ENCODE measurements at places on chromosomes 12 and 14. TPM values are rescaled to one million over a fixed set of nuclear protein-coding genes. Genes with fewer than 3 reads are reported as not detected.
A peak's percentile ranks its signal among the peaks of the same experiment; 100 is the strongest.

The SPRYD4 gene
- total RNA-seq = 3.4 TPM

DNA sequence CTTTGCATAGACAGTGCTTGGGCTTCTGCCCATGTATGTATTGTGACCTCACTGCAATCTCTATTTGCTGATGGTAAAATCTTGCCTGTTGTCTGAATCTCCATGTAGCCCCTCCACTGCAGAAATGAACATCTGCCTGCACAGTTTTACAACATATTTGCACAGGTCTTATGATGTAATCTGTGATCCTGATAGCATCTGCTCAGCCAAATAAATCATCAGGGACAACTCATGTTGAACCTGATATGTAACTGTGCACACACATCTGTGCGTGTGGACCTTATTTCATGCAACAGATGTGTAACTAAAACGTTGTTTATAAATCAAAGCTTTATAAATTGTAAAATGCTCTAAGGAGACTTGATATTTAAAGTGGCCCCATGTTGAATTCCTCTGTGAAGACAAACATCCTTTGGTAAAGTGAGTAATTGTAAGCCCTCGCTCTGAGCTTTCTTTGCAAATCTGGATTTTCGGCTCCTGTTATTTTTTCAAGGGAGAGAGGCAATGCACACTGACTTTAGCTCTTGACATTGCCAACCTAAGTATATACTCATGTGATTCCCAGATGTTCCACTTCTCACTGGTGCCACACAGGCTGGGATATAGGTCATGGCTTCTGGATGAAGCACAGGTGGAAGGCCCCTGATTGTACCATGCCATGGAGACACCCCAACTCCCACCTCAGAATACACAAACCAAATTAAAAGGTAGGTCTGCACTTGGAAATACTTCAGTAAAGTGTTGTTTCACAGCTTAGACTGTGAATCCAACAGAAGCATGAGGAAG is 371.3 kb downstream of the GRIN2B start:
- H3K36me3 ChIP-seq = no peaks in the 10 kb centered on the region
- no peaks in the 10 kb centered on the region for H3K27me3 ChIP-seq
- no peaks in the 10 kb centered on the region for H3K4me1 ChIP-seq
- no peak for DNase-seq
- no peak overlapping the region for H3K4me3 ChIP-seq

DNA sequence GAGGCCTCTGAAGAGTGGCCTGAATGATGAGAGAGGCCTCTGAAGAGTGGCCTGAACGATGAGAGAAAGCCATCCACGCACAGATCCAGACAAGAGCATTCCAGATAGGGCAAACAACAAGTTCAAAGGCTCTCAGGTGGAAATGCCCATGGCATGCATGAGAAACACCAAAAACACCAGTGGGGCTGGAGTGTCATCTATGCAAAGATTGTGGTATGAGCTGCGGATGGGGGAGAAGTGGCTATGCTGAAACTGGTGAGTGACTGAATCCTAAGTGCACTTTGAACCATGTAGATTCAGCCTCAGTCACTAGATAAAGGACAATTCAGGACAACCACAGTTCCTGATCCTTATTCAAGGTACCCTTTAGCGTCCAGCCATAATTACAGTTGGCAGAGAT is 79.4 kb upstream of the GZMB start:
- H3K4me3 ChIP-seq = no peak overlapping the region
- H3K27me3 ChIP-seq = no peaks in the 10 kb centered on the region
- H3K36me3 ChIP-seq = no peaks in the 10 kb centered on the region
- no peak for DNase-seq
- no peaks in the 10 kb centered on the region for H3K4me1 ChIP-seq

GRCh38 chr12:89490922-89491321 is 33.7 kb downstream of the GALNT4 start:
- H3K27me3 ChIP-seq = no peaks in the 10 kb centered on the region
- H3K4me3 ChIP-seq = no peak overlapping the region
- DNase-seq = no peak
- H3K36me3 ChIP-seq = no peaks in the 10 kb centered on the region
- H3K4me1 ChIP-seq = no peaks in the 10 kb centered on the region

- H3K27ac ChIP-seq = peak overlapping the region; percentile 98
- no peaks in the 10 kb centered on the region for H3K27me3 ChIP-seq
- no peaks in the 10 kb centered on the region for H3K4me1 ChIP-seq
- H3K4me3 ChIP-seq = peak overlapping the region; percentile 96
- DNase-seq = peak; percentile 69
- H3K36me3 ChIP-seq = no peaks in the 10 kb centered on the region
Measured at GRCh38 chr12:89709995-89710872, 1.6 kb upstream of the ATP2B1 start.

DNA sequence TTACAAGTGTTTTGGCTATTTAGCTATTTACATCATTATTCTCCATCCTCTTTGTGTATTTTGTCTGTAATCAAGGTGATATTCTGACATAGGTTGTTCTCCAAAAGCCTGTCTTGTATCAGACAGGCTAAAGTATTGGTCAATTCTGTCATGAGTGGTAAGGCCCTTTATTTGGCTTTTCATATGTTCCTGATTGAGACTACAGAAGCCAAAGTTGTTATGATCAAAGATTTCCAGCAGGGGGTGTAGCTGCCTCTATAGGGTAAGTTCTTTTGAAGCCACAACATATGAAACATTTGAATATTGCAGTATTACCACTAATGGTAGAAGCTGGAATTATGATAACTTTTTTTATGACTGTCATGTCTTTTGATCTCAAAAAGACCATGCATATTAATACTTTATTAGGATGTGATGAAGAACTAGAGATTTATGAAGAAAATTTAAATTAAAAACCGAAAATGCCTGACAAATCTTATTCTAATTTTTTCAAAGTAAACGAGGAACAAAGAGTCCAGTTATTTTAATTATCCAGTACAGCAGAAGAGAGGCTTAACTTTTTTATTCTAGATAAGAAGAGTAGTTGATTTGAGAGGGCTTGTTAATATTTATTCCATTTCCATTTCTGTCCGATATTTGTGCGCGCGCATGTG is 3.4 kb upstream of the ARHGAP5 start:
- no peak overlapping the region for H3K4me3 ChIP-seq
- H3K36me3 ChIP-seq = no peaks in the 10 kb centered on the region
- no peak overlapping the region for H3K27ac ChIP-seq
- no peaks in the 10 kb centered on the region for H3K4me1 ChIP-seq
- peak; percentile 60 for DNase-seq
- no peaks in the 10 kb centered on the region for H3K27me3 ChIP-seq

GRCh38 chr14:100692256-100692655 is 34.4 kb upstream of the DLK1 start:
- no peak overlapping the region for H3K27ac ChIP-seq
- DNase-seq = no peak
- H3K36me3 ChIP-seq = no peaks in the 10 kb centered on the region
- peaks cover 13% of the 10 kb centered on the region for H3K4me1 ChIP-seq

GRCh38 chr12:101044512-101045059 is 165.5 kb downstream of the SLC5A8 start:
- no peaks in the 10 kb centered on the region for H3K36me3 ChIP-seq
- no peak for DNase-seq
- H3K27me3 ChIP-seq = no peaks in the 10 kb centered on the region
- H3K4me3 ChIP-seq = no peak overlapping the region
- H3K27ac ChIP-seq = no peak overlapping the region

DNA sequence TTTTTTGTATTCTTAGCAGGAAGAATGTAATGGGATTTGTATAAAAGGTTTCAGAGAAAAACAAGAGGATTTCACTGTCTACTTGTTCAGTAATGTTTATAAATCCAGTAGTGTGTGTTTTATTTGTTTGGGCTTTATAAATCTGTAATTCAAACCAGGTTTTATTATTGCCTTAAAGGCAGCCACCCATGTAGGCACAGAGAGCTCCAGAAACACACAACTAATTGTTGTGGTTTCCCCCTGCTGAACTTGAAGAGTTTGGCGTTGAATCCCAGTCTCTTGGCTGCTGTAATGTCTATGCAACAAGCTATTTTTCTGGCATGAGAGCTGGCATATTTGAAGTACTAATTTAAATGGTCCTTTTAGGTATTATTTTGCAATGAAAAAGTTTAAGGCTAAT is 63.4 kb upstream of the SLCO1C1 start:
- no peak overlapping the region for H3K27ac ChIP-seq
- no peak for DNase-seq
- no peaks in the 10 kb centered on the region for H3K27me3 ChIP-seq
- no peaks in the 10 kb centered on the region for H3K36me3 ChIP-seq
- H3K4me1 ChIP-seq = peaks cover 3% of the 10 kb centered on the region
- H3K4me3 ChIP-seq = no peak overlapping the region

DNA sequence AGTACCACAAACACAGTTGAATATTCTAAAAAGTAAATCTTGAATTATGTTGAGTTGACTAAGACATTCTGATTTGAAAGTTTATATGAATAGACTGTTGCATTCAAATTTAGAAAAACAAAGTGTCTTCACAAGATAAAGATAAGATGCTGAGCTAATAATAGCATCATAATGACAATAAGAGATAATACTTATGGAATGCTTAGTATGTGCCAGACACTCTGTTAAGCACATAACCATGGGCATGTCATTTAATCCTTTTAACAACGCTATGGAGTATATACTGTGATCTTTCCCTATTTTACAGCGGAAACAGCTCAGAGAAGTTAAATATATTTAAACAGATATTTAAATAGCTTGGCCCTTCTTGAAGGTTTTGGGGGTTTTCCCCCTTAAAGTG is 163.4 kb downstream of the SRGAP1 start:
- H3K4me1 ChIP-seq = no peaks in the 10 kb centered on the region
- no peak overlapping the region for H3K27ac ChIP-seq
- H3K36me3 ChIP-seq = no peaks in the 10 kb centered on the region
- no peaks in the 10 kb centered on the region for H3K27me3 ChIP-seq
- no peak overlapping the region for H3K4me3 ChIP-seq

DNA sequence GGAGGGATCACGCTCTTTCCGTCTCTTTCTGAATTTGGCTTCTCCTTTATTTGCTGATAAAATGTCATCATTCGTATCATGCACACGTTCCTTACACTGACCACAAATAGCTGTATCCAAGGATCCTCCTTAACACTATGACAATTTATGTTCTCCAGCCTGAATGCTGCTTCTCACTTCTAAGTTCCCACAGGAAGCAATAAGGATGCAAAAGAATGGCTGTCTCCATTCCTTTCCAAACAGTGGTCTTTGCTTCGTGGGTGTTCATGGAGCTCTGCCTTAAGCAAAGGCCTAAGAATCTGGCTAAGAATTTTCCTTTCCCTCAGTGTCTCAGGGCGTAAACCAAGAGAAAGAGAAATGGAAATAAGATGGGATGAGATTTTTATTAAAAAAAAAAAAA is 200.2 kb downstream of the ITPR2 start:
- peaks cover 2% of the 10 kb centered on the region for H3K4me1 ChIP-seq
- no peak for DNase-seq

DNA sequence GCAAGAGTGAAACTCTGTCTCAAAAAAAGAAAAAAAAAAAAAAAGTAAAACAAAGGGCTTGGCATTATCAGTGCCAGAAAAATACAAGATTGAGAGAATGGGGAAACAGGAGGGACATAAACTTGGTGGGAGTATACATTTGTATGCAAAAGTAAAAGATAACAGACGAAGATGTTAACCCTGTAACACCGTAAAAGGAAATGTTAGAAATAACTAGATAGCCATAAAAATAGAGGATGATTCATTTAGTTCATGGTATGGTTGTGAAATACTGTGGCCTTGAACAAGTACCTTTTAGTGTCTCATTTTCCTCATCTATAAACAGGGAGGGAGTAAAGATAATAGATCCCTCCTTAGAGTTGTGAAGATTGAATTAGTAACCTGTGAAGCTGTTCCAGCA is 33.3 kb downstream of the ATP2A2 start:
- no peaks in the 10 kb centered on the region for H3K27me3 ChIP-seq
- no peak overlapping the region for H3K4me3 ChIP-seq
- H3K4me1 ChIP-seq = no peaks in the 10 kb centered on the region
- DNase-seq = no peak
- no peak overlapping the region for H3K27ac ChIP-seq
- no peaks in the 10 kb centered on the region for H3K36me3 ChIP-seq

The MGAT4C gene
- total RNA-seq = under 0.01 TPM

The ANO2 gene
- total RNA-seq = 3.2 TPM

The FBLN5 gene
- 187 TPM for total RNA-seq

DNA sequence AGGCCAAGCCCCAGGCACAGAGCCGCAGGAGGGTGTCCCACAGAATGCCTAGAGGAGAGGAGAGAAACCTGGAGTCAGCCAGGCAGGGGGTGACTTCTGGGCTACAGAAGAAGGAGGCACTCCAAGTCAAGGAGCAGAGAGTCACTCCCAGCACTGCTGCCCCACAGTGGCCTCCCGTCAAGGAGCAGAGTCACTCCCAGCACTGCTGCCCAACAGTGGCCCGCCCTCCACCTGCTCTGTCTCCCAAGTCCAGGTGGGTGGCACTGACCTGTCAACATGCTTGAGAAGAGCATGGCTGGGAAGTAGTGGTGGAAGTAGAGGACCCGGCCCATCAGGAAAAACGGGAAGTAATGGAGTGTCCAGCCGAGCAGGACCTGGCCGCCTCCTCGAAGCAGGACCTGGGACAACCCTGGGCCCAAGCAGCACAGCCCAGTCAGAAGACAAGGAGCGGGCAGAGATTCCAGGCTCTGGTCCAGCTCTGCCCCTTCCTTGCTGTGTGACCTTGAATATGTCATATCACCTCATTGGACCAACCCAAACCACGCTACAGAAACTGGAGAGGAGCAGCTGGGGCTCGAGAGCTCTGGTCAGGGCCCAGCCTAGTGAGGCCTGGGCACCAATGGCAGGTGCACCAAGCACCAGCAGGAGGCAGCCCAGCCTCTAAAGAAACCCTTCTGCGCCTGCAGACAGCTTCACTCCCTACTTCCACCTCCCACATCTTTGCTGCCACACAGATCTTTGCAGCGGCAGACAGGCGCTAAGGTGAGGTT is 7.6 kb upstream of the NGB start:
- no peaks in the 10 kb centered on the region for H3K27me3 ChIP-seq
- no peak overlapping the region for H3K4me3 ChIP-seq
- no peak for DNase-seq
- H3K27ac ChIP-seq = no peak overlapping the region
- H3K36me3 ChIP-seq = no peaks in the 10 kb centered on the region
- no peaks in the 10 kb centered on the region for H3K4me1 ChIP-seq

DNA sequence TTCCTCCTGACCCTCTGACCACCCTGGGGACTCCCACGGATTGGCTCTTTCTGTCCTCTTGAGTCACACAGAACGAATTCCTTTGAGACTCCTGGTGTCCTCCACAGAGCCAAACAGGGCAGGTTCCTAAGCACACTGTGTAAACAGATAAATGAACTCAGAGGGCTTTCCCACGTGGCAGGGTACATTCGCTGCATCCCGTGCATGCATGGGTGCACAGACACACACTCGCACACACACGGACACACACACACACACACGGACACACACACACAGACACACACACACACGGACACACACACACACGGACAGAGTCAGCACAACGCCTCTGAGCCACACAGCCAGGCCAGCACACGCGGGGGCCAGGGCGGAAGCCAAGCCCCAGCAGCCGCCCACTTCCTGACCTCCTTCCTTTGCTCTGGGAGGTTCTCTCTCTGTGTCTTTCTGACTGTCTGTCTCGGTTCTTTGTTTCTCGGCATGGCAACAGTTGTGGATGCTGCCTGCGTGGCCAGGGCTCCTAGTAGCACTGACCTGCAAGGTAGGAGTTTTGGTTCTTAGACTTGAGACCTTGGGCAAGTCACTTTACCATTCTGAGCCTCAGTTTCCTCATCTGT is 706 bp downstream of the CRACR2A start:
- H3K36me3 ChIP-seq = no peaks in the 10 kb centered on the region
- H3K4me1 ChIP-seq = peaks cover 9% of the 10 kb centered on the region
- peak; percentile 39 for DNase-seq
- H3K27ac ChIP-seq = no peak overlapping the region
